ENCODE measurements at places on chromosomes 7 and 10. TPM values are rescaled to one million over a fixed set of nuclear protein-coding genes. Genes with fewer than 3 reads are reported as not detected.
A peak's percentile ranks its signal among the peaks of the same experiment; 100 is the strongest.

The GIMAP2 gene
- 6.0 TPM for total RNA-seq

The CPVL gene
- total RNA-seq = 23.0 TPM

DNA sequence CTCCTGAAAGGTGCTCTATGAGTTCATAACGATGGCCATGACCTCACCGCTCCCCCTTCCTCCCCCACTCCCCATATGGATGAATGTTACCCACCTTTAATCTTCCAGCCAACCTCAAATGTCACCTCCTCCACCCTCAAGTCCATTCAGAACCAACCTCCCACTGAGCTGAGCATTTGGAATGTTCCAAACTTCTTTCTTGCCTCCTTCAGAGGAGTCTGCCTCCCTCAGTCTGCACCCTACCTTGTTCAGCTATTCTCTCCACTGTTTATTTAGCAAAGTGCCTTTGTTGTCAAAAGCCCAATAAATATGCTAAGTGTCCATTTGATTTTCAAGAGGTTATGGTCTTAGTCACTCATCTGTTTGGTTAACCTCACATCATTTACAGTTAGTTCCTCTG lies 22.9 kb upstream of the MTPAP start:
- H3K27ac ChIP-seq = no peak overlapping the region
- H3K27me3 ChIP-seq = no peaks in the 10 kb centered on the region
- H3K36me3 ChIP-seq = no peaks in the 10 kb centered on the region
- no peak for DNase-seq
- peaks cover 2% of the 10 kb centered on the region for H3K4me1 ChIP-seq

The NOLC1 gene
- total RNA-seq = 60.7 TPM

The ARPC1B gene
- total RNA-seq = 24.2 TPM

DNA sequence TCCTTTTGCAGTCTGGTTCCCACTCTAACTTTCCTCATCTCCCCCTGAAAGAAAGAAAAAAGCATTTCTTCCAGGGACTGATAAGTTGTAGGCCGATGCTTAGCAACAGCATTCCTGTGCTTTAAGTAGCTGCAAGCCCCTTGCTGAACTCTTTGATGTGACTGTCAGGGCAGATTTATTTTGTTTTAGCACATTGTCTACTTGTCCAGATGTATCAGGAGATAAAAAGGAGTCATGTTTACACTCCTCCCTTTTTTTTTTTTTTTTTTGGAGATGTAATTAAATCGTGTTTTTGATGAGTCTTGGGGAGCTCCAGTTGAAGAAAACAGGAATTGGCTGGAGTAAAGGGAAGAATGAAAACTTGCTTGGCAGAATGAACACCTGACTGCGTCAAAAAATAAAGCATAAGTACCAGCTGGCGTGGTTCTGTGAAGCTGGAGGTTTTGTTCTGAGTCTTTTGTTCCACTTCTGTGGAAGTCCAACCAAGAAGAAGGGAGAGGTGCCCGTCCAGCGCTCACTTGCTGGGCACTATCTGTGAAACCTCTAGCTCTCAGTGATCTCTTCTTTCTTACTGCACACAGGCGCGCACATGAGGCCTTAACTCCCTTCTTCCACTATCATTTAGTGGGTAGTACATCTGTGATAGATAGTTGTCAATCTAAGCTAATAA lies 871.7 kb downstream of the LRMDA start:
- no peak overlapping the region for H3K27ac ChIP-seq
- H3K36me3 ChIP-seq = no peaks in the 10 kb centered on the region
- no peak overlapping the region for H3K4me3 ChIP-seq
- peaks cover 5% of the 10 kb centered on the region for H3K4me1 ChIP-seq

The VGF gene
- total RNA-seq = not detected

DNA sequence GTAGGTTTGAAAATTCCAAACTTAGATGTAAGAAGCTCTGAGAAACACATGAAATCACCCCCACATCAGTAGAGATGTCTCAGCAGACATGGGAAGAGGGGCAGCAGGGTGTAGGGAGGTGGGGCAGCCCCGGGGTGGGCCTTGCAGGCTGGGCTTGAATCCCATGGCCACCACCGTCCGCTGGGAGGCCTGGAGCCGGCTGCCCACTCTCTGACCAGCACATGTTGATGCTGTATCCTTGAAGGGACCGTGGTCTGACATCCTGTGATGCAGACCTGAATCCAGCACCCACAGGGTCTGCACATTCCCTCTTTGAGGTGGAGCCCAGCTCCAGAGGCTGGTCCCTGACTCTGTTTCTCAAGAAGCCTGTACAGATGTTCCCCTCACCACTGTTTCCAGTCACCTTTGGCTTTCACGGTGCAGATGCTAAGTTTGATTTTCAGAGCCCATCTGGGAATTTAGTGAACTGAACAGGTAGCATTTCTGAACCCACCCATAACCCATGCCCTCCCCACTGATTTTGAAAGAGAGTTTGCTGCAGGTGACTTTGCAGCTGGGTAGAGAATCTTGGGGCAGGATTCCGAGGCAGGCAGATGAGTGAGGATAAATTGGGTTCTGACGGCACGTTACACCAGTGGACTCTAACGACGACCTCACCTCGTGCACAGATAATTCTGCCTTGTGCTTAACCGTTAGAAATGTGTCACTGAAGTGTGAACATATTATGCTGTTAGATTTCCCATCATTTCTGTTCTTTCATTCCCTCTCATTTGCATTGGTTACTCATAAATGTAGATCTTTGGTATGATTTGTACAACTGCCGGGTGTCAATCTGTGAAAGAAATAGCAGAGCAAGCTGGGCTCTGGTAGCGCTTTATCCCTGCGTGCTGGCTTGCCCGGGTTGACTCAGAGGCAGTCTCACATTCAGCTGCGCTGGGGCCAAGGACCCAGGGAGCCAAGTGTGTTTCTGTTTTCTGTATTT lies 45.7 kb downstream of the IKZF1 start:
- H3K27me3 ChIP-seq = no peaks in the 10 kb centered on the region
- H3K4me1 ChIP-seq = no peaks in the 10 kb centered on the region
- no peak overlapping the region for H3K27ac ChIP-seq

- H3K27me3 ChIP-seq = no peaks in the 10 kb centered on the region
- no peaks in the 10 kb centered on the region for H3K36me3 ChIP-seq
- H3K4me3 ChIP-seq = no peak overlapping the region
- peaks cover 4% of the 10 kb centered on the region for H3K4me1 ChIP-seq
- no peak overlapping the region for H3K27ac ChIP-seq
These were observed 50.3 kb upstream of the CFAP46 start for GRCh38 chr10:132992433-132993215.

- no peak for DNase-seq
- no peaks in the 10 kb centered on the region for H3K36me3 ChIP-seq
- no peaks in the 10 kb centered on the region for H3K27me3 ChIP-seq
- no peaks in the 10 kb centered on the region for H3K4me1 ChIP-seq
- no peak overlapping the region for H3K4me3 ChIP-seq
These were observed 195.5 kb upstream of the CCDC6 start for GRCh38 chr10:60101821-60102220.

GRCh38 chr10:35642035-35642792 lies at the start of gene FZD8:
TSS of gene FZD8 (minus strand) at chr10:35642296. CDS start at chr10:35641429, 867 bp downstream.
- H3K4me1 ChIP-seq = peaks cover 9% of the 10 kb centered on the region
- no peaks in the 10 kb centered on the region for H3K27me3 ChIP-seq
- peak within 1 kb of the TSS; percentile 45 for H3K27ac ChIP-seq

The C7orf33 gene
- not detected for total RNA-seq

- H3K27ac ChIP-seq = no peak overlapping the region
- H3K4me1 ChIP-seq = no peaks in the 10 kb centered on the region
- no peak overlapping the region for H3K4me3 ChIP-seq
- no peak for DNase-seq
- H3K27me3 ChIP-seq = no peaks in the 10 kb centered on the region
- H3K36me3 ChIP-seq = no peaks in the 10 kb centered on the region
These were observed 78.4 kb upstream of the MEOX2 start for GRCh38 chr7:15764851-15765382.

GRCh38 chr10:74165530-74165901 lies 14.5 kb downstream of the ADK start:
- H3K36me3 ChIP-seq = no peaks in the 10 kb centered on the region
- no peaks in the 10 kb centered on the region for H3K4me1 ChIP-seq
- H3K27me3 ChIP-seq = no peaks in the 10 kb centered on the region
- no peak overlapping the region for H3K4me3 ChIP-seq

GRCh38 chr10:77313066-77313750 lies 324.4 kb downstream of the KCNMA1 start:
- no peak for DNase-seq
- H3K27me3 ChIP-seq = no peaks in the 10 kb centered on the region
- H3K4me3 ChIP-seq = no peak overlapping the region
- no peaks in the 10 kb centered on the region for H3K36me3 ChIP-seq
- peaks cover 9% of the 10 kb centered on the region for H3K4me1 ChIP-seq

DNA sequence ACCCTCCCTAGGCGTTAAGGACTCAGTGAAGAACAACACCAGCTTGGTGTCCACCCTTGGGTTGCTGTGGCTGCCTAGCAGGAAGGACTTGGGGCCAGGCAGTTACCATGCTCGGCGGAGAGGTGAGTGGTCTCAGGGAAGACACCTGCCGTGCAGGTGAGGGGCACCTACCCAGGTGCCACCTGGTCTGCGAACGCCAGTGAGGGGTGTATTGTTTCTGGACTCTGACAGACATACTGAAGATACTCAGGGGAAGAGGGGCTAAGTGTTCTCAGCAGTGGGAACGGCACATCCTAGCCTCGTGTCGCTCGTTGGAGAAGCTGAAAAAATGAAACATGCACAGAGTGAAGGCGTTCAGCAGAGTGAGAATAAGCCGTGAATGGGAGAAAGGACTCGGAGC lies 22.6 kb downstream of the DOCK1 start:
- no peak overlapping the region for H3K27ac ChIP-seq
- no peaks in the 10 kb centered on the region for H3K27me3 ChIP-seq
- H3K36me3 ChIP-seq = no peaks in the 10 kb centered on the region
- peaks cover 12% of the 10 kb centered on the region for H3K4me1 ChIP-seq
- H3K4me3 ChIP-seq = no peak overlapping the region

GRCh38 chr7:70855373-70855772 lies 276.6 kb upstream of the GALNT17 start:
- DNase-seq = no peak
- no peaks in the 10 kb centered on the region for H3K27me3 ChIP-seq
- H3K4me1 ChIP-seq = no peaks in the 10 kb centered on the region
- no peak overlapping the region for H3K4me3 ChIP-seq

The AOC1 gene
- total RNA-seq = 0.26 TPM

The CHAT gene
- not detected for total RNA-seq

The AKR1C2 gene
- total RNA-seq = 14.0 TPM

The PHKG1 gene
- 1.8 TPM for total RNA-seq

GRCh38 chr10:51117794-51118193 lies 43.5 kb downstream of the PRKG1 start:
- no peaks in the 10 kb centered on the region for H3K27me3 ChIP-seq
- DNase-seq = no peak
- no peaks in the 10 kb centered on the region for H3K4me1 ChIP-seq
- H3K36me3 ChIP-seq = no peaks in the 10 kb centered on the region

DNA sequence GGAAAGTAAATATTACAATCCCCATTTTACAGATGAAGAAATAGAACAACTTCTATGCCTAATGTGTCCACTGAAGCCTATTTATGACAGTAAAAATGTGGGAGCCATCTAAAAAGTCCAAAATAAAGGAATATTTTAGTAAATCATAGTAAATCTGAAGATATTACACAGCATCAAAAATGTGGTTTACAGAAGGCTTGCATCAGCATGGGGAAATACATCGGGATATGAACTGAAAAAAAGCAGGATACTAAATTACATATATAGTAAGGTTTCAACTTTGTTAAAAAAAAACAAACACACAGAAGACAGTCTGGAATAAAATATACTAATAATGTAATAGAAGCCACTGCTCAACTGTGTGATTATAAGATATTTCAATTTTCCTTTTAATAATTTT lies 20.8 kb downstream of the CPA1 start:
- H3K4me3 ChIP-seq = no peak overlapping the region
- H3K36me3 ChIP-seq = no peaks in the 10 kb centered on the region
- no peak for DNase-seq

DNA sequence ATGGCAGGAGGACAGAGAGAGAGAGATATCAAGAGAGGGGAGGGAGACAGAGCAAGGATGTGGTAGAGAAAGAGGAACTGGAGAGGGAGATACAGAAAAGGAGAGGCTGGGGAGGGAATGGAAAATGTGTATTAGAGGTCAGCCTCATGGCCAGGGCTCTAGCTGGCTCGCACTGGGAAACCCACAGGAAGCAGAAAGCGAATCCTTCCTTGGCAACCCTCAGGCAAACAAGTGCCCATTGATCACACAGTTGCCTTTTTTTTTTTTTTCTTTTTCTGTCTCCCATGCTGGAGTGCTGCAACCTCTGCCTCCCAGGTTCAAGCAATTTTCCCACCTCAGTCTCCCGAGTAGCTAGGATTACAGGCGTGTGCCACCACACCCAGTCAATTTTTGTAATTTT lies 391.2 kb downstream of the TYW1 start:
- H3K4me3 ChIP-seq = no peak overlapping the region
- no peaks in the 10 kb centered on the region for H3K4me1 ChIP-seq
- no peak overlapping the region for H3K27ac ChIP-seq
- no peaks in the 10 kb centered on the region for H3K27me3 ChIP-seq
- DNase-seq = no peak
- no peaks in the 10 kb centered on the region for H3K36me3 ChIP-seq

The LYZL1 gene
- total RNA-seq = not detected

DNA sequence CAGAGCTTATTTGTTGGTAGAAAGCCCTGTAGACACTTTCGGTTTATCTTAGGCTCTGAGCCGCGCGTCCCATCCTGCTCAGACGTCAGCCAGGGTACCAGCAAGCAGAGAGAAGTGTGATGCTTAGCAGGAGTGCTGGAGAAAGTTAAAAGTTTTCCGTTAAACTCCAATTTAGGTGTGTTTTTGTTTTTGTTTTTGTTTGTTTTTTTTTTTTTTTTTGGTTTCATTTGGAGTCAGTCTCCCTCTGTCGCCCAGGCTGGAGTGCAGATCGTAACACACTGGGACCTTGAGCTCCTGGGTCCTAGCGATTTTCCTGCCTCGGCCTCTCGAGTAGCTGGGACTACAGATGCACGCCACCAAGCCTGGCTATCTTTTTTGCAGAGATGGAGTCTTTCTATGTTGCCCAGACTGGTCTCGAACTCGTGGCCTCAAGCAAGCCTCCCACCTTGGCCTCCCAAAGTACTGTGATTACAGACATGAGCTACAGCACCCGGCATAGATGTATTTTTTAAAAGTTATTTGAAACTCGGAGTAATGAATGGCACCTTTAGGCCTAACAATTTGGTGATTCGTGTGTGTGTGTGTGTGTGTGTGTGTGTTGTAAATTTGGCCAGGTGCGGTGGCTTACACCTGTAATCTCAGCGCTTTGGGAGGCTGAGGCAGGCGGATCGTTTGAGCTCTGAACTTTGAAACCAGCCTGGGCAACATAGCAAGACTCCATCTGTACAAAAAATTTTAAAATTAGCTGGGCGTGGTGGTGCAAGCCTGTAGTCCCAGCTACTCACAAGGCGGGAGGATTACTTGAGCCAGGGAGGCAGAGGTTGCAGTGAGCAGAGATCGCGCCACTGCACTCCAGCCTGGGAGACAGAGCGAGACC lies 1.3 kb upstream of the HIP1 start:
- no peak for DNase-seq
- no peaks in the 10 kb centered on the region for H3K27me3 ChIP-seq
- H3K4me3 ChIP-seq = peak overlapping the region; percentile 53
- H3K4me1 ChIP-seq = no peaks in the 10 kb centered on the region
- H3K27ac ChIP-seq = peak overlapping the region; percentile 66
